Lung microvascular endothelial cell (primary cell): ENCODE measurements at places on chromosomes 1 and 21. TPM values are rescaled to one million over a fixed set of nuclear protein-coding genes. Genes with fewer than 3 reads are reported as not detected.
A peak's percentile ranks its signal among the peaks of the same experiment; 100 is the strongest.

- DNase-seq: no peak
Measured at GRCh38 chr1:27087371-27088220, 67.3 kb downstream of the SLC9A1 start.

GRCh38 chr1:152440635-152441471 lies 26.8 kb upstream of the CRNN start:
- DNase-seq: peak; percentile 73

CMPK1 gene
- 71.0 and 80.2 TPM in 2 replicates for total RNA-seq

SMYD2 gene
- 147 and 192 TPM in 2 replicates for total RNA-seq
